NCI-H1694 treated with DMSO at 0.1 percent for 48 hours (cell line): ENCODE measurements at places on chromosomes 12 and 14.

DNA sequence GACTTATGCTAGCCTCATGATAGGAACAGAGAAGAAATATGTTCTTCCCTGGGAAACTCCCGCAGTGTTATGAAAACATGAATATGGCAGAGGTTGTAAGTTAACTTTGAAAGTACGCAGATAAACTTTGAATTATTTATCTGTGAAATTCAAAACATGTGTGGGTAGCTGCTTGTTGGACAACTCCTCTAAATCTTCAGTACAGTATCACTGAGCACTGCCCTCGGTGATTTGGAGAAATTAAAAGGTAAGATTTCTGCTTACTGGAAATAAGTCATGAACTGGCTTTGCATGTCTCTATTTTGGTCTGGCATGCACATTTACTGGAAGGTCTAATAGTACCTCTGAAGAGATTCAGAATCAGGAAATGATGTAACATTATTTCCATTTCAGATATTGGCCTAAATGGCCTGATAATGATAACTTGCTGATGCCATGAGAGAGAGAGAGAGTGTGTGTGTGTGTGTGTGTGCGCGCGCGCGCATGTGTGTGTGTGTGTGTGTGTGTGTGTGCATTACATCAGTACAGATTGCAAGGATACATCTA is 1441.9 kb upstream of the FLRT2 start:
- DNase-seq: no peak

DNA sequence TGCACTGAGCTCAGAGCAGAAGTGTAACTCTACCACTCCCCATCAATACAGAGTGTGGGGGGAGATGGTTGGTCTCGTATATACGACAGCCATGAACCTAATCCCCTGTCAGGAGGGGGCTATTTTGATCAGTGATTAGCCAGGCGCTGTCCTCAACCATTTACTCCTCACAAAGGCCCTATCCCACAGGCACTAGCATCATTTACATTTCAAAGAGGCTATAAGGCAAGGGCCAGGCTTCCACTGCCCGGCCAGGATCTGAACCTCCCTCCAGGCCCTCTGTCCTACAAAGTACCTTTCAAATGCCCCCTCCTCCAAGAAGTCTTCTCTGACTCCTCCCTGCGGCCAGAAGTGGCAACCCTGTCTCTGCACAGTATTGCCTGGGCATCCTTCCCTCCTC is 74.7 kb downstream of the ITPK1 start:
- DNase-seq: no peak

DNA sequence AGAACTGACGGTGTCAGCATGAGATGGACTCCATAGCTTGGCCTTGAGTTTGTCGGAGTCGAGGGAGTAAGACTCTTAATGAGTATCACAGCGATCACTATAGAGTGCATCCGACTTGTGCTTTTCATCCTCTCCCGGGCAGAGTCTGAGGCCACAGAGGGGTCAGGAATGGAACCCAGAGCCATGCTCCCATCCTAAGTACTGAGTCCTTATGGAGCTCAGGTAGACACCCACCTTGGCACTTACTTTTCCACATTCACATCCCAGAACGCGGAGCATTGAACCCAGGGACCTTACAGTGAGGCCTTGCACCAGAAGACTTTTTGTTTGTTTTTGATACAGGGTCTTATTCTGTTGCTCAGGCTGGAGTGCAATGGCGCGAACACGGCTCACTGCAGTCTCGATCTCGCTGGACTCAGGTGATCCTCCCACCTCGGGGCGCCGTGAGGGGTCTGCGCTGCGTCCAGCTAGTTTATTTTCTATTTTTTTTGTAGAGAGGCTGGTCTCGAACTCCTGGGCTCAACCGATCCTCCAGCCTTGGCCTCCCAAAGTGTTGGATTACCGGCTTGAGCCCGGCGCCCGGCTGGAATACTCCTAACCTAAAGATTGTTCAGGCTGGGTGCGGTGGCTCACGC is 719 bp upstream of the SRSF9 start:
- DNase-seq: no peak

GRCh38 chr12:26845984-26846383 is 13.0 kb upstream of the ITPR2 start:
- DNase-seq: no peak
